ENCODE measurements at places on chromosomes 1 and 21. TPM values are rescaled to one million over a fixed set of nuclear protein-coding genes. Genes with fewer than 3 reads are reported as not detected.

The FGR gene
- total RNA-seq: not detected

The KLF17 gene
- total RNA-seq: 0.34 TPM

The TEX38 gene
- not detected for total RNA-seq

The EDARADD gene
- total RNA-seq: 3.0 TPM

The S100A2 gene
- not detected for total RNA-seq

The S100A8 gene
- total RNA-seq: not detected

The KCNT2 gene
- 12.6 TPM for total RNA-seq

The CAPN9 gene
- total RNA-seq: 2.0 TPM

The PROX1 gene
- total RNA-seq: 14.3 TPM

The TMEM81 gene
- 5.4 TPM for total RNA-seq

The CCDC17 gene
- 1.9 TPM for total RNA-seq

- DNase-seq: no peak
Observed at GRCh38 chr1:232108598-232108997, 482.0 kb downstream of the DISC1 start.

DNA sequence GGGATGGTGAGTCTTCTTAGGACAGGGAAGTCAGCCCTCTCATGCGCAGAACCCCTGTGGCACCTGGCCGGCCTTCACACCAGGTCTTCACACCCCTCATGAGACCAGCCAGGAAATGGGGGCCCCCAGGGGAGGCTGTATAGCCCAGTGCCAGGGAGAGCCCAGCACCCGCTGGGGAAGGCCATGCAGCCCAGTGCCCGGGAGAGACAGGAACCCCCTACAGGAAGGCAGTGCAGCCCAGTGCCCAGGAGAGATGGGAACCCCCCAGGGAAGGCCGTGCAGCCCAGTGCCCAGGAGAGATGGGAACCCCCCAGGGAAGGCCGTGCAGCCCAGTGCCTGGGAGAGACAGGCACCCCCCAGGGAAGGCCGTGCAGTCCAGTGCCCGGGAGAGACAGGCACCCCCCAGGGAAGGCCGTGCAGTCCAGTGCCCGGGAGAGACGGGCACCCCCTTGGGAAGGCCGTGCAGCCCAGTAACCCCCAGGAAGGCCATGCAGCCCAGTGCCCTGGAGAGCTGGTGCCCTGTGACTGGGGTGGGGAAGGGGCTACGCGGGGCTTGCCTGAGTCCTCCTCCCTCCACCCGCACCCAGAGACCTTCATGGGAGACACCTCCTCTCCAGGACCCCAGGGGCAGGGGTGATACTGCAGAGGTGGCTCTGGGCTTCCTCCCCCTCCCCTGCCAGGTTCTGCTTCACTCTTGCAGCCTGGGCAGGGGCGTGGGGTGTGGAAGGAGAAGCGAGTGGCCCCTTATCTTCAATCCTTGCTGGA, 110.5 kb upstream of the COL6A1 start:
- DNase-seq: no peak

DNA sequence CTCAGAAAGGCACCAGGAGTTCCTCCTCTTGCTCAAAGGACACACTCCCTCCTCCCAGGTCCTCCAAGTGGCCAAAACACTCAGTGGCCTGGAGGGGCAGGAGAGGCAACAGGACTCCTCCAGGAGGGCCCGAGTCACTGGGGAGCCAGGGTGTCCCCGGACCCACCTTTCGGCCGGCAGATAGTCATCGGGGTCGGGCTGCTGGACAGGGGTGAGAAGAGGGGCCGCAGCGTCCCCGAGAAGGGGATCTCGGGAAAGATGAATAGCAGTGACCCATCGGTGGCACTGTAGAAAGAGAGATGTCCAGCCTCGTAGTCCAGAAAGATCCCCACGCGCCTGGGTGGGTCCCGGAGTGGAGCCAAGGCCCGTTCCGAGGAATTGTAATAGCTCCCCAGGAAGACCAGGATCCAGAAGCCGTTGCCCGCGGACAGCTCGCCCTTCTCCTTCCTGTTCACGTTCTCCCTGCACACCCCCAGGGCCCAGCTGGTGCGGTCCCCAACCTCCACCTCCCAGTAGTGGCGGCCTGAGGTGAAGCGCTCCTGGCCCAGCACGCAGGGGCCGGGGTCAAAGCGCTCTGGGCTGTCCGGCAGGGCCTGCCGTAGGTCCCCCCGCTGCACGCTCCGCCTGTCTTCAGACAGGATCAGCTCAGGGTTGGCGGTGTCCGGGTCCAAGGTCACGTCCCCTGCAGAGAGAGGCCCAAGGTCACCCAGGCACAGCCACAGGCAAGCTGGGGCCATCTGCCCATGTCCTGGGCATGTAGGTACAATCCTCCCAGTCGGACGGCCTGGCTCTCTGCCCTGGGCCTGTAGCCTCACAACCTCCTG, 11.9 kb downstream of the TRIM11 start:
- DNase-seq: no peak

- DNase-seq: peak; percentile 56
Observed at GRCh38 chr1:225653463-225654276, 747 bp upstream of the ENAH start.

- DNase-seq: no peak
Observed at GRCh38 chr1:218431476-218431875, 86.3 kb downstream of the TGFB2 start.

DNA sequence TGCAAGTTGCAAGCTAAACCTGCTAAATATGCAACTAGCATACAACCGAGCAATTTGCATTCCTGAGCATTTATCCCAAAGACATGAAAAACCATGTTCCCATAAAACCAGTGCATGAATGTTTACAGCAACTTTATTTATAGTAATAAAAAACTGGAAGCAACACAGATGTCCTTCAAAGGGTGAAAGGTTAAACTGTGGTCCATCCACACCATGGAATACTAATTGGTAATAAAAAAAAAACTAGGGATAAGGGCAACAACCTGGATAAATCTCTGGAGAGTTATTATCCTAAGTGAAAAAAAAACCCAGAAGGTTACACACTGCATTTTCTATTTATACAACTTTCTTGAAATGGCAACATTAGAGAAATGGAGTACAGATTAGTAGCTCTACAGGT, 474.1 kb downstream of the SMYD3 start:
- no peak for DNase-seq

GRCh38 chr21:42474043-42474831, 21.8 kb downstream of the RSPH1 start:
- DNase-seq: no peak

DNA sequence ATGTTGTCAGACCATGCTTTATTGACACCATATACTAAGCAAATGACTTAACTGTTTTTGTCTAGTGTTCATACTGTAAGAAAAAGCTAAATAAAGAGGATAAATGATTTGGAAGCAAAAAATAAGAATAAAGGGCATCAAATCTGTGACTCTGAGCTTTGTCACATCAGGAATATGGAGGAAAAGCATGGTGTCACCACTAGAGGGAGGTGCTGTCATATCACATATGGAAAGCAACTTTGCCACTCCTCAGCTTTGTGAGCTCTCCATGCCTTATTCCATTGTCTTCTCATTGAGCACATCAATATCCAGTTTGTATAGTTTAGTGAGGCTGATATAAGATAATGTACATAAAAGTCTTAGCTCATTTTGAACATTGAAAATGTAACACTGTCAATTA, 20.8 kb upstream of the GBP1 start:
- DNase-seq: no peak

- no peak for DNase-seq
Observed at GRCh38 chr1:39142401-39143060, 62.0 kb upstream of the MACF1 start.

GRCh38 chr1:209723756-209724693, 19.4 kb downstream of the HSD11B1 start:
- no peak for DNase-seq

- DNase-seq: no peak
Observed at GRCh38 chr1:214213136-214213535, 67.8 kb upstream of the SMYD2 start.

- DNase-seq: no peak
Observed at GRCh38 chr1:239268941-239269340, 117.4 kb upstream of the CHRM3 start.

GRCh38 chr1:24393892-24394291, 19.7 kb downstream of the STPG1 start:
- DNase-seq: no peak

DNA sequence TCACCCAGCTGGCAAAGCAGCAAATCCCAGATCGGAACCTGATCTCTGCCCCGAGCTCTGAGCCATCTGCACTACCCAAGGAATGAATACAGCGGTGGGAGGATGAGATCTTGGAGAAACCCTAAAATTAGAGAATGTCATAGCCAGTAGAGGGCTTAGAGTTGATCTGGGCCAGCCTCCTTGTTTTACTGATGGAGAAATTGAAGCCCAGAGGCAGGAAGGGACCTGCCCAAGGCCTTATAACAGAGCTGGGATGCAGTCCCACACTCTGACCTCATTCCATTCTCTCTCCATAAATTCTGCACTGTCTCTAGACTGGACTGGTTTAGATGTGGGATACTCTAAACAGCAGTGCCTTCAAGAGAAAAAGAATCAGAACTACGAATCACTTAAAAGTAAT, 4.8 kb upstream of the SFN start:
- DNase-seq: no peak

GRCh38 chr1:217052626-217053025, 329.4 kb upstream of the ESRRG start:
- DNase-seq: no peak

DNA sequence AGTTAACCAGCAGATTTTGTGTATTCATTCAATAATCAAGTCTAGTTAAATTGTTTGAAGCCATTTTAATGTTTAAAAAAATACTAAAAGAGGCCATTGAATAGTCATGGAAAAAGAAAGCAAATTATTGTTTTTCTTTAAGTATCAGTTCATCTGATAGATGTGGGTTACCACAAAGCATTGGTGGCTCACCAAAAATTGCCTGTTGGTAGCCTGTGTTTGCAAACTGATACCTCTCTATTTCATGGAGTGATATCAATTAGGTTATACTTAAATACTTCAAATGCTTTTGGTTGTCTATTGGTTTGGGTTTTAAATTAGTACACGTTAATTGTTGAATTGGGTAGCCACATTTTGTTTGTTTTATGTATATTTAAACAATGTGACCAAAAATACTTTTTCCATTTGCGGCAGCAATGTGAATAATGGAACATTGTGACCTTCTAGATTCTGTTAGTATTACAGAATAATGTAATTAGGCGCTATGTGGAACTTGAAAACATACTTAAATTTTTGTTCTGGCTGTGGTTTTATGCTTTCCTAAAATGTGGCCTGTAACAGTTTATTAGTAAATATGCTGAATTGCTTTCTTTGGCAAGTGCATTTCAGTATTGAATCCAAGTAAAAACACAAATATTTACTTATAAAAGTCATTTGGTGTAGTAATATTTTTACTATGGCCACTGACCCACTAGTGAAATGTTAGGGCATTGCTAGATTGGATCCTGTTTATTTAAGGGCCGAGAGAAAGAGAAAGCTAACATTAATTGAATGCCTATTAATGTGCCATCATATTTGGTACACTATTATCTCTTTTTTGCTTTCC, 37.1 kb upstream of the NBL1 start:
- DNase-seq: no peak

- no peak for DNase-seq
Observed at GRCh38 chr1:7289694-7290093, 481.4 kb upstream of the VAMP3 start.

DNA sequence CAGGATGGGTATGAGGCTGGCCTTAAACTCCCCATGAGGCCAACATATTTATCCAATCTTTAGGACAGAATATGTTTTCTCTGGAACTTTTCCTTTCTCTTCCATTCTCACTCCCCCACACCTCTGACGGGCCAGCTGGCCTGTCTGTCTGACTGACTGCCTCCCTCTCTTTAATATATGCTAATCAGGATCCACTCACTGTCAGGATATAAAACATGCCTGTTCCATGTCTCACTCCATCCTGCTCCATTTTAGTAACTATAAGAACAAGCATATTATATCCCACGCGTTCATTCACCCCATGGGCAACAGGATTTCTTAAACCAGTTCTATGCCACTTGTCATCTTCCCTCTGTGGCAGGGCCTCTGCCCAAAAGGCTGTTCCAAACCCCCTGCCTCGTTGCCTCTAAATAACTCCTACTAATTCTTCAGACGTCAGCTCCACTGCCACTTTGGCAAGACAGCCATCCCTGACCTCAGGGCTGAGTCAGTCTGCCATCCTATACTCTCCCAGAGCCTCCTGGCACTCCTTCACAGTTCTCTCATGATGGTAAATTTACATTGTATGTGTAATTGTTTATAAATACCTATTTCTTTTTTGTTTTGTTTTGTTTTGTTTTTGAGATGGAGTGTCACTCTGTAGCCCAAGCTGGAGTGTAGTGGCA, 84.3 kb upstream of the SPATA6 start:
- DNase-seq: no peak

DNA sequence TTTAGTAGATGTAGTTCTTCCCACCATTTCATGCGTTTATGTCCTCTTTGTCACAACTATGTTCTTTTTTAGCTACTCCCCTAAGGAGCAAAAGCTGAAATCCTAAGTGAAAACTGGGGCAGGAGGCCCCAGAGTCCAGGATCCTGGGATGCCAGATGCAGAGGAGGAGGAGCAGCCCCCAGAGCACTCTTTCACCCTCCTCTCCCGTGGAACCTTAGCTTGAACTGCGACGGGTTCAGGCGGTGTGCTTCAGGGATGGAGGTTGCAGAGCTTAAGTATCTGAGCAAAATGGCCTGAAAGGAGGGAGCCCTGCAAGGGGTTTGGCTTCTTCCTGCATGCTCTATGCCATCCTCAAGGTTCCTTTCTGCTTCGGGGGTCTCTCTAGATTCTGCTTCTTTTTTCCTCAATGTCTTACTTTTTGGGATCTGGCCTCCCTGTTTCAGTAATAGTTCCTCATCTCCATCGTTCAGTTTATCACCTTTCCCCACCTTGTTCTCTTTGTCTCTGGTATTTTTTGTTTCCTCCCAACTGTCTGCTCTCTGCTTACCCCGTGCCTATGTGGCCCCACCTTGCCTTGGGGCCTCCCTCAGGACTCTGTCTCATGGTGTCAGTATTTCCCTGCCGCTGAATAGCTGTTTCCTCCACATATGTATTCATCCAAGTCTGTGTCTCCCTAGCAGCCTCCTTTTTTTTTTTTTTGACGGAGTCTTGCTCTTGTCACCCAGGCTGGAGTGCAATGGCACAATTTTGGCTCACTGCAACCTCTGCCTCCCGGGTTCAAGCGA, 2.7 kb upstream of the NHLH1 start:
- DNase-seq: no peak

DNA sequence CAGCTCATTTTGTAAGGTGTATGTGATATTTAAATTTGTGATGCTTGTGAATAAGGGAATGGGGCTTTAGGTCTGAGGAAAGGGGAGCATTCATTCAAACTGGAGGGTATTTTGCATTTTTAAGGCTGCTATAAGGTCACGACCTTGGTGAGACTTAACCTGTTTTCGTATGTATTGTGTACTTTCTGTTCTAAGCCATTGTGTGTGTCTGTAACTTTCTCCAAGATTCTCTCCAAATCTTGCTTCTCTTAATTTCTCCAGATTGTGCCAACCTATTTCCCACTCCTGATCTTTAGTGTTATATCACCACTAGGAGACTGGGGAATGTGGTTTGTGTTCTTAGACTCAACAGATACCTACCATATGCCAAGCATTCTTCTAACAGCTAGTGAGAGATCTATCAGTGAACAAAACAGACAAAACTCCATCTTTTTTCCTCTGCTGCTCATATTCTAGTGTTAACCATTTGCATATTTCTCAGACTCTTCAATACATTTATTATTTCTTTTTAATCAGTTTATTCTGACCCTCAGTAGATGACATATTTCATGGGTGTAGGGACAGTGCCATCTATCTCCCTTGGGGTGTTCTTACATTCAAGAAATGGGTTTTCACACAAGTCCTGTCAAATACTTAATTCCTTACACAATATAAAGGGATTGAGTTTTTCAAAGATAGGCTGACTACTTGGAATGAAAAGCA, 27.5 kb downstream of the ATP1B1 start:
- no peak for DNase-seq

- no peak for DNase-seq
Observed at GRCh38 chr1:156750191-156750672, 1.2 kb downstream of the HDGF start.
